ENCODE measurements at places on chromosomes 7 and 10.

- DNase-seq: no peak
These were observed 82.9 kb upstream of the OGDHL start for GRCh38 chr10:49844775-49845595.

- peak; percentile 59 for DNase-seq
These were observed 20.1 kb upstream of the NMT2 start for GRCh38 chr10:15188603-15189002.

- no peak for DNase-seq
These were observed 14.0 kb downstream of the SLC16A12 start for GRCh38 chr10:89521368-89521767.

- no peak for DNase-seq
These were observed 23.6 kb upstream of the AKR1D1 start for GRCh38 chr7:138052696-138053095.

- no peak for DNase-seq
These were observed 201.9 kb upstream of the SHH start for GRCh38 chr7:156014201-156014600.

DNA sequence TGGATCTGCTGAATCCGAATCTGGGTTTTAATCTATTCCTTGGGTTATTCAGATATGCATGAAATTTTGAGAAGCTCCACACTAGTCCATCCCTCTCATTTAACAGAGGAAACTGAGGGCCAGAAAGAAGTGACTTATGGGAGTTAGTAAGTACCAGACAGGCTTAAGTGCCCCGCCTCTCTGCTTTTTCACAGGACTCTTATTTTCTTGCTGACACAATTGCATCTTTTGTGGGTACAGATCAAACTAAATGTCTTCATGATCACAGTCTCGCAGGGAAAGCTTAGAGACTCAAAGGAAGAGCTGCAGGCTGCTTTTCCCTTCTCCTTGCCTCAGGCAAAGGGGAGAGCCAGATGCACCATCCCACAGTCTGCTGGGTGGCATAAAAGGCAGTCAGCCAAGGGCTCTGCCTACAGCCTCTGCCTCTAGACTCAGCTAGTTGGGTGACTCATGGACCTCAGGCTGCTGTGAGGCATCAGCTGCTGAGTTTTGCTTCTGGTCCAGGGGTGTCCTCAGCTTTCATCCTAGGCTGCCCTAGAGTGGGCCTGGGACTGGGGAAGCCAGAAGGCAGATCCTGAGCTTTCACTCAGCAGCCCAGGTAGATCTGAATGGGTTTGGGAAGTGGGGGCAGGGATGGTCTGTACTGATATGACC, 11.6 kb downstream of the GOLGA7B start:
- no peak for DNase-seq

- DNase-seq: no peak
These were observed 93.4 kb downstream of the PTPRZ1 start for GRCh38 chr7:121966276-121966934.

GRCh38 chr10:132677473-132678227, 108.3 kb downstream of the NKX6-2 start:
- peak; percentile 8 for DNase-seq

DNA sequence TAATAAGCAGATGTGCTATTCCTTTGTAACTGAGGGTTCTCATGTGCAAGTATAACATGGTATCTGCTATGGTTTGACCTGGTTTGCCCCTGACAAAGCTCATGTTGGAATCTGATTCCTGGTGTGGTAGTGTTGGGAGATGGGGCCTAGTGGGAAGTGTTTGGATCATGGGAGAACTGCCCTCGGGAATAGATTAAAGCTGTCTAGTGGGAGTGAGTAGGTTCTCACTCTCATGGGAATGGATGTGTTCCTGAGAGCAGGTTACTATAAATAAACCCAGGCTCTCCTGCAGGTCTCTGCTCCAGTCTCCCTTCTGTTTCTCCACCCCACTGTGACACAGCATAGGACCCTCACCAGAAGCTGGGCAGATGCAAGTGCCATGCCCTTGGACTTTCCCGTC, 97.7 kb downstream of the ATE1 start:
- DNase-seq: no peak

DNA sequence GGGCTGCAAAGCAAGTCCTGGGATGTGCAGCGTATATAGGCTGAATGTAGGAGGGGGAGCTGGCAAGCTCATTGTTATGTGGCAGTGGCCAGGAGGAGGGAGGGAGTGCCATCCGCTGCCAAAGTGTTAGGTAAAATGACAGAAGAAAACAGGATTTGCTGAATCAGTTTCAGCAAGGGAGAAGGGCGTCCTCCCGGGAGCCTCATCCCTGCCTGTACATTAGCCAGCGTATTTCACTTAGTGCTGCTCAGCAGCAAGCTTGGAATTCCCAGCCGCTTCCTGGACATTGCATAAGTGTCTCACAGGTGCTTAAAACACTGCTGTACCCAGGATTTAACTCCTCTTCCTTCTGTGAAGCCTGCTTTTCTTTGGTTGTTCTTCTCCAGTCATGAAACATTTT, 2.5 kb downstream of the NIPSNAP2 start:
- DNase-seq: no peak

- DNase-seq: no peak
These were observed 73.5 kb downstream of the RTKN2 start for GRCh38 chr10:62194924-62195674.

- no peak for DNase-seq
These were observed 51.9 kb upstream of the FAM180A start for GRCh38 chr7:135800560-135800959.

GRCh38 chr10:10141782-10142382, 875.8 kb upstream of the CELF2 start:
- DNase-seq: no peak

GRCh38 chr7:51639661-51640334, 323.2 kb upstream of the COBL start:
- DNase-seq: no peak

DNA sequence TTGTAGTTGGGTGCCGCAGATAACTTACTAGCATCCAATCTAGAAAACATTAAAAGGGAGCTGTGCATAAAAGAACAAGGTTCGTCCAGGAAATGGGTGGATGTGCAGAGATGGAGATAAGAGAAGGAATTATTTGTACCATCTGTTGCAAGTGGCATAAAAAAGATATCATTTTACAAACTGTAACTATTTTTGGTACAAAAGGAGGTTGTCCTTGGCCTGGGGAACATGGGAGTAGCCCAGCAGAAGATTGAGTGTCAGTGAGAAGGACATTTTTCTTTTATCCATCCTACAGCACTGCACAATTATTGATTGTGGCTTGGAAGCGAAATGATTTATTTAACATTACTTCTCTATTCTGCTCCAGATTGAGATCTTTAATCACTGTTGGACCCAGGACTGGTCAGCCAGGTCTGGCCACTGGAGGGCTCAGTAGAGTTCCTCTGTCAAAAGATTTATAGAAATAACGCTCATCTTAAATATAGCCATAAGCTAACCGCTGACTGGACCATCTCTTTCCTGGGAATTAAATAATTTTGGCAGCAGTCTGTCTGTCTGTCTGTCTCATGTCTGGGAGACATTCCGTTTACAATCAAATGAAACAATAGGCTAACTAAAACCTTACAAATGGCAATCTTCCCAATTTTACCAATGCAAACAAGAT, 254.1 kb downstream of the KIAA1217 start:
- no peak for DNase-seq

DNA sequence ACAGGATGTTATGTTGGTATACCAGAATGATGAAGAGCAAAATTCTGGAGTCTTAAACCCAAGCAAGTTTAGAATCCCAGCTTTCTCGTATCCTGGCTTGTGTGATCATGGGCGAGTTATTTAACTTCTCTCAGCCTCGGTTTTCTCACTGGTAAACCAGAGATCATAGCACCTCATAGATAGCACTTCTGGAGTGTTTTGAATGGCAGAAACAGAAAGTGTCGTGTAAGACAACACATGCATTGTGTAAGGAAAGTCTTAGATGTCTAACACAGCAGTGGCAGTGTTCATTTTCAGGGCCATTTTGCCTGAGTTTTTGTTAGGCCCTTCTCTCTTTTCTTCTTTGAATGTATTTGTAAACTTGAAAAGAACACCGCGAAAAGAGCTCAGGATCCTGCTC, 465.1 kb downstream of the AUTS2 start:
- no peak for DNase-seq

GRCh38 chr7:27107391-27108381, 5.2 kb upstream of the HOXA2 start:
- DNase-seq: no peak

DNA sequence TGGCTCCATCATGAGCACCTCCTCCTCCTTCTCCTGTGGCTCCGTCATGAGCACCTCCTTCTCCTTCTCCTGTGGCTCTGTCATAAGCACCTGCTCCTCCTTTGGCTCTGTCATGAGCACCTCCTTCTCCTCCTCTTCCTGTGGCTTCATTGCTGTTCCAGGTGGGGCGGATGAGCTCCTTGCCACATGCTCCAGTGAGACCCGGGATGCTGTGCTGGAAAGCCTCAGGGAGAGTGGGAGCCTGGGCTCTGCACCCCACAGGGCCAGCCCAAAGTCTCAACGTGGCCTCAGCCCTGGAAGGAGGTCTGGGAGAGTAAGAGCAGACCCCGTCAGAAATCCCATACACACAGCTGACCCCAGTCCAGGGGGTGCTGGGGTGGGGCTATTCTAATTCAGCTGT, 380.7 kb downstream of the TCERG1L start:
- DNase-seq: no peak

DNA sequence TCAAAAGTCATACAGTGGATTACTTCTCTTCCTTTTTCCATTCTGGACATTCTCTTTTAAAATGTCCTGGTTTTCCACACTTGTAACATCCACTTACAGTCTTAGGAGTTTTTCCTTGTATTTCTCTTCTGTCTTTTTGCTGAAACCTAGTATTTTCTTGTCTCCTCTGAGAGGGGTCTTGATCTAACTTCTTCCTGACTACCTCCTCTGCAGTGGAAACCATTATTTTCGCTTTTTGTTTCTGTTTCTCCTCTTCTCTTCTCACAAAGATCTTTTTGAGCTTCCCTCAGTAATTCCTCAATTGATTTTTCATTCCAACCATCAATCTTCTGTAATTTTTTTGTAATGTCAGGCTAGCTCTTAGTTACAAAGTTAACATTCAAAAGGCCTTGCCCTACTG, 23.7 kb upstream of the ELOVL3 start:
- no peak for DNase-seq

GRCh38 chr7:34759477-34760125, 101.6 kb downstream of the NPSR1 start:
- DNase-seq: no peak

- DNase-seq: no peak
These were observed 46.3 kb upstream of the FZD9 start for GRCh38 chr7:73387221-73387828.

GRCh38 chr7:33601884-33602283, 303.5 kb upstream of the BMPER start:
- no peak for DNase-seq

- no peak for DNase-seq
These were observed 35.2 kb upstream of the WDFY4 start for GRCh38 chr10:48649349-48649944.

- no peak for DNase-seq
These were observed 240.7 kb downstream of the FZD1 start for GRCh38 chr7:91504919-91505318.

GRCh38 chr7:101589976-101590662, 39.0 kb downstream of the MYL10 start:
- no peak for DNase-seq

- DNase-seq: no peak
These were observed 38.5 kb downstream of the MTURN start for GRCh38 chr7:30173058-30173897.

DNA sequence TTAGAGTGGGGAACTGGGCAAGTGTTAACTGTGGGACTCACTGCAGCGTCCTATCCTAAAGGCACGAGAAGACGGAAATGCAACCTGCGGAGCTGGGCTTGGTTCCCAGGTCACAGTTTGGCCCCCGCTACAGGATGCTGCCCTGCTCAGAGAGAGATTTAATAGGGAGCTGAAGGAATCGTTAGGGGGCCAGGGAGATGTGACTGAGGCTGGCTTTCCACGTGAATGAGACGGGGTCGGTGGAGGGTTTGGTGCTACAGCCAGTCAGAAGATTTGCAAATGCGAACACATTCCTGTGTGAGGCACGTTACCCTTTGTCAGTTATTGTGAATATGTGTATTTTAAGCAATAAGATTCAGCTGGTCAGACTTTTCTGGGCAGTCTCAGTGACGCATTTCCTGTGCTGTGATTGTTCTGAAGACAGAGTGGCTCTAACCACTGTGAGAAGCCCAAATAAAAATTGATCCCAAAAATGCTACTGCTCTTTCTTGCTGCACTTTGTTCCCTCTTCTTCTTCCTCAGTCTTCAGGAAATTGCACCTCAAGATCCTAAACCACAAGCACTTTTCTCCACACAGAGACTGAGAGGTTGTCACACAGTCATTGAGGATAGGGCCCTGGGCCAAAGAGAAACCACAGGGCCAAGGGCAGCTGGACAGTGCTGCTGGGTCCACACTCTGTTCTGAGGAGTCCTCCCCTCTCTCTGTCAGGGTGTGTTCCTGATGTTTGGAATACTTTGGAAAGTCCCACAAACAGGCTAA, 21.2 kb downstream of the CYP17A1 start:
- DNase-seq: no peak

- peak; percentile 19 for DNase-seq
These were observed 47.6 kb downstream of the PDGFA start for GRCh38 chr7:471866-472639.

- no peak for DNase-seq
These were observed 187.2 kb downstream of the POU6F2 start for GRCh38 chr7:39164887-39165286.

- DNase-seq: peak; percentile 69
These were observed 1.2 kb downstream of the CYREN start for GRCh38 chr7:135169141-135169963.

- DNase-seq: no peak
These were observed 29.0 kb upstream of the GNAT3 start for GRCh38 chr7:80540836-80541235.

GRCh38 chr7:155401231-155401630, 56.7 kb upstream of the EN2 start:
- no peak for DNase-seq

DNA sequence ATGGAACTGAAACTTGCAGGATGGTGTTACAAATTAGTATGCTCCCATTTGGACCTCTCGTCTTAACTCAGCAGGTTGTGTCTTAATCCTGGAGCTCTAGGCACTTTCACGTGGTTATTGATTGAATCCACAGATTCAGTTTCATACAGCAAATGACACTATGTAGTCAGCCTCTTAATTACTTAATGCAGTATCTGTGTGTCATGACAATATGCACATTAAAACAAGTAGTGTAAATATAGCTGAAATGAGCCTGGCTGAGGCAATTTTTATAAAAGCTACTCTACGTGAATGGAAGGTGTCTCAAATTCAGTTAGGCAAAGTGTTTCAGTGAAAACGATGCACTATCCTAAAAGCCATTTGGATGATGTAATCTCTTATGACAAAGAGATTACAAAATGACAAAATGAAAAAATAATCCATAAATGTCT, 86.8 kb downstream of the CD36 start:
- no peak for DNase-seq

GRCh38 chr10:96415891-96416554, 57.2 kb upstream of the OPALIN start:
- DNase-seq: no peak

Data from activated naive CD4-positive, alpha-beta T cell treated with anti-CD3 and anti-CD28 coated beads, Interleukin-2, amount 10 ng/mL, durations not matched to agents 7 days and 5 days (primary cell).